Pons (tissue), 1 donor: ENCODE measurements at places on chromosomes 16 and 17.

DNA sequence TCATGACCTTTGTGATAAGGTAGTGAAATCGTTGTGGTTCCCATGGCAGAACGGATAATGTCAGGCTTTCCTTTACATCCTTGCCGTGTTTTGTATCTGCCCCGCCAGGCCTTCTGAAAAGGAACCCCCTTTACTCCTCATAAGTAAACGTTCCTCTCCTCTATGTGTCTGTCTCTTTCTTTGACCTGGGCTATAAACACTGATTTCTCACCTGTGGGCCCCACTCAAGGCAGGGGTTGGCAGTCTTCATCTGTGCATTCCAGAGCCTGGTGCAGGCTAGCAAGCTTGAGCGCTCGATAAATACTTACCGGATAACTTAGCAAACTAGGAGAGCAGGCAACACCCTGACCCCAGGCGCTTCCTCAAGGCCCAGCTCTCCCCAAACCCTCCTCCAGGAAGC lies 7.3 kb upstream of the HAP1 start:
- DNase-seq: no peak

- DNase-seq: no peak
Measured at GRCh38 chr16:13060932-13061331, 159.5 kb downstream of the SHISA9 start.

DNA sequence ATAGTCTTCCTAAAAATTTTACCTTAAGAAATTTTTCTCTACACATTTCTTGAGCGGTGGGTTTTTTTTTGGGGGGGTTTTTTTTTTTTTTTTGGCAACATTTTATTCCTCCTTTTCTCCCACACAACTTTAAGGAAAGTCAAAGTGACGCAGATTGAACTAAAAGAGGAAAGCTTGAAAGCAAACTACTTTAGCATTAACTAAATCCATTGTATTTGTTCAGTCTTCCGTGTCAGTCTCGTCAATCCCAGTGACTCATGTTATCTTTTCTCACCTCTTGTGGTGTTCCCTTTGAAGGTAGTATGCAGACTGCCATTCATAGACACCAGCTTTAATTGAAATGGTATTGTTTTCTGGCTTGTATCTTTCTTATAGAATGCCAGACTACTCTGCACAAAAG lies 39.3 kb downstream of the TADA2A start:
- no peak for DNase-seq

DNA sequence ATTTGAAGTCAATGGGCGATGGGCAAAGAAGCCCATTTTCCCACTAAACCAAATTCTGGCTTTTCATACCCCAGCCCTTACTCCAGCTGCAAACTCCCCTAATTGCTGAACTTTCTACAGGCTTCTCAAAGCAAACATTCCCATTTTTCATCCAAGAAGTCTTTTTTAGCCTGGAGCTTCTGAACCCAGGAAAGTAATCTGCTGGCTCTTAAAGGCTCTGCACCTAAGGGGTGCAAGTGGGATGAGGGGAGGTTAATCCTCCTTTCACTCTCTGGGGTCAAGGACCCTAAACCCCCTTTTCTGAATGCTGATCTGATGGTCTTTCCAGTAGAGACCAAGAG lies 2.4 kb downstream of the HOXB7 start:
- no peak for DNase-seq

- no peak for DNase-seq
Measured at GRCh38 chr16:76780556-76780955, 410.4 kb upstream of the MON1B start.

DNA sequence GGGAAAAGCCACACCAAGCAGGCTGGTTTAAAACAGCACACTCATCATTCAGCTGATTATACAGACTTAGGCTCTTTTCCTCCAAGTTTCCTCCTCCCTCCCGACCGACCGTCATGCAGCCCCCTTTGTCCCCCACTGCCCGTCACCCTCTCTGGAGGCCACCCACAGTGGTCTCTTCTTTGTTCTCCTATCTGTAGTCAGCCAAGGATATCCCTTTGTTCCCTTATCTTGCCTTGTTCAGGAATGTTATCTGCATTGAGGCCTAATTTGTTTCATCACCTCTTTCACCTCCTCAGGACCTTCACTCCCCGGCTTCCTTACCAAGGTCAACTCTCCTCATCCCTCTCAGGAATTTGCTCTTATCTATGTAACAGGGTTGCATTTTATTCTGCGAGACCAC lies 186.4 kb upstream of the CDH13 start:
- DNase-seq: no peak

GRCh38 chr16:84751241-84751640 lies 51.4 kb downstream of the USP10 start:
- no peak for DNase-seq

DNA sequence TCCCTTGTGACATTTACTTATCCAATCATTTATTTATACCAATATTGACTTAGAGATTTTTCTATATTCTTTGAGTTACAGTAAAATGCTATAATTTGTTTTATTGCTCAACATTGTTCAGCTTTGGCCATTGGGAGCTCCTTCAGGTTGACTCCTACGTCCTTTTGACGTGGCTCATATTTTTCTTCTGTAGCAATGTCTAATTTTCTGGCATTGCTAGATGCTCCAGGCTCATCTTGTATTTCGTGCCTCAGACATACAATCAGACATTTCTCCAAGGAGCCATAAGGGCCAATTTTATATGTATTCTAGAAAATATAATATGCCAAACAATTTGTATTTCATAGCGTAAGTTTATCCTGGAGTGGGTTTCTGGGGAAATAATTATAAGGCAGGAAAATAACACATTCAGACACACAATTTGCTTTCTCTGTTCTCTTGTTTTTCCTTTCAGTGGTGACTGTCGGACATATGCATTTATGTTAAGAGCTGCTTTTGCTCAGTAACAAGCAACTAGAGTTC lies 355.1 kb upstream of the MON1B start:
- no peak for DNase-seq

DNA sequence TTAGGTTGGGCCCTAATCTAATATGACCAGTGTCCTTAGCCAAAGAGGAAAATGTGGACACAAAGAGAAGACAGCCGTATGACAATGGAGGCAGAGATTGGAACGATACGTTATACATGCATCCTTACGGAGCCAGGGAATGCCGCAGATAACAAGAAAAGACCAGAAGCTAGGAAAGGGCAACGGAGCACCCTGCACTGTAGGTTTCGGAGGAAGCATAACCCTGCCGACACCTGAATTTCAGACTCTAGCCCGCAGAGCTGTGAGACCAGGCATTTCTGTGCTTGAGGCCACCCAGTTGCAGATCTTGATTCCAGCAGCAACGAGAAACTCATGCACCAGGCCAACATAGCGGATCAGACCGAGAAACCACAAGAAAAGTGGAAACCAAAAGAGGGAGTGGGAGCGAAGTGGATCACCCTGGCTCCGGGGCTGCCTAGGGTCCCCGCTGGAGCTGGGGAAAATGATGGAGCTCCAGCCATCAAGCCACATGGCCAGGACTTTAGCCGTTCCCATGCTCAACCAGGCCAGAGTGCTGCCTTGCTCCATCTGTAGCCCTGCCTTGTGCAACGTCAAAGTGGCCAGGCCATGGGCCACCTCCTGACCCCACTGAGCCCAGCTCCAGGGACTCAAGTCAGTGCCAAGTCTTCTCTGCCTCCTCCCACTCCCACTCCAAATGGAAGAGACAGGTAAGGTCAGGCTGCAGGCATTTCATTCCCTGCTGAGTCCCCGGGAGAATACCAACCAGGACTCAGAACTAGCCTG lies 51.7 kb upstream of the RPL38 start:
- DNase-seq: no peak

DNA sequence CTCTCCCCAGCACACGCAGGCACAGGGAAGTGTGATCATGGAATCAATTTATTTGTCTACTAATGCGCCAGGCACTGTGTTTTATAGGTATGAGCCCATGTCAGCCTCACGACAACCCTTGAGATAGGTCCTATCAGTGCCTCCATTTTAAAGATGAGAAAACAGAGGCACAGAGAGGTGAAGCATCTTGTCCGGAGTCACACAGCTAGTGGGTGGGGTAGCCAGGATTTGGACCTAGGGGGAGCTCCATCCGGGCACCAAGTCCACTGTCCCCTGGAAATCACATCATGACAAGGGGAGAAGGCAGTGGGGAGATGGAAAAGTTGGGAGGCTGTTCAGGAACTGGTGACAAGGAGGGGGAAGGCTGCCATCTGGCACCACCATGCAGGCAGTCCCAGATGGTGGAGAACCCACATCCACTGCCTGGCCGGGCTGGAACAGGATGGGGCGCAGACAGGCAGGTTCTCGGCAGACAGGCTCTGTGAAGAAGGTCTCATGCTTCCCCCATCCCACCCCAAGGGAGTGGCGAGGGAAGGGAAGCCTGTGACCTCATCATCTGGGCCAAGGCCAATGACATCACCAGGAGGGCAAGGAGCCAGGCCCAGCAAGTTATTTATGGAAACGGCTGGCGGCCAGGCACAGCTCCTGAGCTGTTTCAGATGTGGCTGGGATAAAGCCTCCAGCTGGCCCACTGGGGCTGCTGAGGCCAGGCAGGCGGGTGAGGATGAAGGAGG lies 126.0 kb upstream of the SDK2 start:
- DNase-seq: peak; percentile 86

GRCh38 chr16:2008631-2009163 lies 924 bp downstream of the ZNF598 start:
- DNase-seq: no peak

DNA sequence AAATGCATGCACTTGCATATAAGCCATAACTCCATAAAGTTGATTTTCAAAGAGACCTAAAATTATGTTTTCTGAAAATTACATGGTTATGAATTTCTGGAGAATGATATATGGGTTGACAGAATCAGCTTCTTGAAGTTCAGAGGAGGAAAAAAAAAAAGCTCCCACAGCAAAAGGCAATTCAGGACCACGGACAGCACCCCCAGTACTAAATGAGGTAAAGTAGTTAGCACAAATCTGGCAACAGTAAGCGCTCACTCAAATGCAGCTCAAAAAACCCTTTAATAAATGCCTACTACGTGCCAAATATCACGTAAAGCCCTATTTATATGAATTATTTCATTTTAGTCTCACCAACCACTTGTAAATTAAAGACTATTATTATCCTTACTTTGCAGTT lies 135.2 kb downstream of the SHISA9 start:
- peak; percentile 21 for DNase-seq

GRCh38 chr17:8687737-8688466 lies 56.7 kb downstream of the CCDC42 start:
- no peak for DNase-seq

GRCh38 chr17:21089933-21090901 lies 36.5 kb upstream of the DHRS7B start:
- no peak for DNase-seq

DNA sequence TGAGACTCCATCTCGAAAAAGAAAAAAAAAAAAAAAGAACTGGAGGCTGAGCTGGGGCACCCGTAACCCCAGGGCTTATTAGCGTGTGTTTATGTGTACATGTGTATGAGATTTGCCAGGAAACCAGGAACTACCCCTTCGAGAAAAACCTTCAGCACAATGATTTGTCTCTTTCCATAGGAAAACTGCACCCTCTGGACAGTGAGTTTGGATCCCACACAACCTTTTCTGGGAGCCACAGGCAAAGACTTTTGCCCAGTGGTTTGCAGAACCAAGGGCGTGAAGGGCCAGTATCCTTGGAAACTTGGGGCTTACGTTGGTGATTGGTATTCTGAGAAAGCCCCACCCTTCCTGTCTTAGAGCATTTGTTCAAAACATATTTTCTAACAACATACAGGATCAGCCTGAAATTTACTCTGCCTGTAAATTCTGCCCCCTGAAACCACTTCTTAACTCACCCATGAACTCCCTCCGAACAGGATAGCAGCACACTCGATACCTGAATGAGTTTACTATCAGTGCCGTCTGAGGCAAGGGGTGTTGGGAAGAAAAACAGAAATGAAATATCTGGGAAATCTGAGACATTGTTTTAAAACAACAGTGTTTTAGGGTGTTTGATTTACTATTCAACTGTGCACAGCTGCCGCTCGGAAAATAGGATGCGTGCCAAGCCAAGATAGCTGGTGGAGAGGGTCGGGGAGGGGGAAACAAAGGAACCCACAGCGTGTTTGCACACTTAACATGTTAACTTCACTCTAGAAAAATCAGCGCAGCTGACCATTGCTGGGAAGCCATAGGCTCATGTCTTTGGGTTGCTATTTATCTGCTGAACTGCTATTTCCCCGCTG lies 40.2 kb upstream of the MAF start:
- DNase-seq: no peak

DNA sequence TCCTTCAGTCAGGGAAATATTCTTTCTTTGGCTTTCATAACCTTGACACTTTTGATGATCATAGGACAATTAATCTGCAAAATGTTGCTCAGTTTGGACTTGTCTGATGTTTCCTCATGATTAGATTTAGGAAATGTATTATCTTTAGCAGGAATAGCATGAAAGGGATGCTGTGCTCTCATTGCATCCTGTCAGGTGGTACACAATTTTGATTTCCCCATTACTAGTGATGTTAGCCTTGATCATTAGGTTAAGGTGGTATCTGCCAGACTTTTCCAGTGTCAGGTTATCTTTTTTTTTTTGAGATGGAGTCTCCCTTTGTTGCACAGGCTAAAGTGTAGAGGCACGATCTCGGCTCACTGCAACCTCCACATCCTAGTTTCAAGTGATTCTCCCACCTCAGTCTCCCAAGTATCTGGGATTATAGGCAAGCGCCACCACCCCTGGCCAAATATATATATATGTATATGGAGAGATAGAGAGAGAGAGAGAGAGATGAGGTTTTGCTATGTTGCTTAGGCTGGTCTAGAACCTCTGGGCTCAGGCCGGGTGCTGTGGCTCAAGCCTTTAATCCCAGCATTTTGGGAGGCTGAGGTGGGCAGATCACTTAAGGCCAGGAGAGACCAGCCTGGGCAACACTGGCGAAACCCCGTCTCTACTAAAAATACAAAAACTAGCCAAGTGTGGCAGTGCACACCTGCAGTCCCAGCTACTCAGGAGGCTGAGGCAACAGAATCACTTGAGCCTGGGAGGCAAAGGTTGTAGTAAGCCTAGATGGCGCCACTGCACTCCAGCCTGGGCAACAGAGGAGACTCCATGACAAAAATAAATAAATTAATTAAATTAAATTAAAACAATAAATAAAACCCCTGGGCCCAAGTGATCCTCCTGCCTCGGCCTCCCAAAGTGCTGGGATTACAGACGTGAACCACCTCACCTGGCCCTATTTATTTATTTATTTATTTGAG lies 15.8 kb upstream of the CAVIN1 start:
- no peak for DNase-seq

DNA sequence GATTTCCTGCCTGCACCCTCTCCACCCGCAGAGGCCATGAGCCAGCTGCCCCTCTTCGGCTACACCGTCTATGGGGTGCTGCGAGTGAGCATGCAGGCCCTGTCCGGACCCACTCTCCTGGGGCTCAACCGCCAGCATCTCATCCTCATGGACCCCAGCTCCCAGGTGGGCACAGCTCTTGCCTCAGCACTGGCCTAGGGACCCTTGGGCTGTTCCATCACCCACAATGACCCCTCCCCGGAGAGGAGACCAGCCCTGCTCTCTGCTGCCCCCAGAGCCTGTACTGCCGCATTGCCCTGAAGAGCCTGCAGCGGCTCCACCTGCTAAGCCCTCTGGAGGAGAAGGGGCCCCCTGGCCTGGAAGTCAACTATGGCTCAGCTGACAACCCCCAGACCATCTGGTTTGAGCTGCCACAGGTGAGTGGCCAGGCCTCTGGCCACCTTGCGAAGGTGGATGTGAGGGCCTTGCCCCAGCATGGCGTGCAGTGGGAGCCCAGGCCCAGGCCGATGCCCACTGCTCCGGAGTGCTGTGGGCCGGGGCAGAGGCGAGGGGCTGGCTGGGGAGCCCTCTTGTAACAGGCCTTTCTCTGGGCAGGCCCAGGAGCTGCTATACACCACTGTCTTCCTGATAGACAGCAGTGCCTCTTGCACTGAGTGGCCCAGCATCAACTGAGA lies 7.3 kb upstream of the SMIM5 start:
- no peak for DNase-seq

GRCh38 chr16:30005341-30006094 lies 5.3 kb downstream of the DOC2A start:
- no peak for DNase-seq
